ENCODE measurements at places on chromosomes 3 and 15. TPM values are rescaled to one million over a fixed set of nuclear protein-coding genes. Genes with fewer than 3 reads are reported as not detected.

Gene CLDN16
- not detected for total RNA-seq

DNA sequence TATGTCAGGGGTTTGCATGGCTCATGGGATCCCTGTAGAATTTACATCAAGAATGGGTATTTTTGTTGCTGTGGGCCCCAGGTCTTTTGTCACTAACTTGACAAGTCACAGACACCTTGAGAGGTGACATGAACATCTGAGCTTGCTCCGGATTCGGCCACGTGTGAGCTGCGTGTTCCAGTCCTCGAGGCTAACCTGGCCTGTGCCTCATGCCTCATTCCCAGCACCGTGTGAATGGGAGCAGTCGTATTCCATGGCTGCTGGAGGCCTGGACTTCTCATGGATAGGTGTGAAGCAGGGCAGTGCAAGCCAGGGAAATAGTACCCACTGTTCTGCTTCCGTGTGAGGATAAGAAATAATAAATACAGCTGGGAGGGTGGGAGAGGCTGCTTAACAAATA, 423.5 kb downstream of the OCA2 start:
- DNase-seq, result no peak

DNA sequence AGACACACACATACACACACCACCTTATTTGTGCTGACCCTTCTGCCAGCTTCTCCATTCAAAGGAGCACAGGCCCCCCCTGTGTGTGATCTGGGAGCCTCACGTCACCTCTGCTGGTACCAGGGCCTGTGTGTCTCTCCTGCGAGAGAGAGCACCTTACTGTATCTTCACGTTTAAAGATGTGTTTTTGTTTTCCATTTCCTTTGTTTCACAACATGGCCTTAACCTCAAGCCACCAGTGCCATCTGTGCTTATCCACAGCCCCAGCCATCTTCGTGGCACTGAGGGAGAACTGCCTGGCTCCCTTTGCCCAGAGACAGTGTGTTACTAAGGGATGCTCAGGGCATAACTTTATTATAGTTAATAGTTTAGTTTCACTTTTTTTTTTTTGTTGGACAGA, 52.3 kb downstream of the ABHD2 start:
- no peak for DNase-seq

GRCh38 chr3:79268422-79268821, 499.4 kb downstream of the ROBO1 start:
- no peak for DNase-seq

DNA sequence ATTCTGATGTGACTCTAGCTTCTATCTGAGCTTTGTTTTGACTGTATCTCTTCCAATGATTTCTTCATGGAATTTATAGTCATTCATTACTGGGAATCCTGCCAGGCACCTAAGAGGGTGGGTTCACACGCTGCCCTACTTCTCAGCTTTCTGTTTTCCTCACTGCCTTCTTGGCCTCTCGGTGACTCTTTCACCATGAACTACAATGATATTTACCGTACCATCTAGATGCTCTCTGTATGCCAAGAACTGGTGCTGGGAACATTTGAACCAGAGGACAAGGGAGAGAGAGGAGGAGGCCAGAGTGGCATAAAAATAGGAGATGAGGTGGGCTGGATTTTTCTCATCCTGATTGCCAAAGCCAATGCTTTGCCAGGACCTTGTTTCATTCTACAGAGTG, 280.0 kb upstream of the P2RY1 start:
- no peak for DNase-seq

- DNase-seq, result no peak
These were observed 137.1 kb downstream of the CD47 start for GRCh38 chr3:107953722-107954121.

Gene RNU6-1
- total RNA-seq, result not detected

Gene CPB1
- not detected for total RNA-seq
